Type B pancreatic cell (in vitro differentiated cells): ENCODE measurements at places on chromosomes 2 and 18.

- no peak for DNase-seq
Observed at GRCh38 chr2:78068808-78069207, 546.6 kb upstream of the LRRTM4 start.

DNA sequence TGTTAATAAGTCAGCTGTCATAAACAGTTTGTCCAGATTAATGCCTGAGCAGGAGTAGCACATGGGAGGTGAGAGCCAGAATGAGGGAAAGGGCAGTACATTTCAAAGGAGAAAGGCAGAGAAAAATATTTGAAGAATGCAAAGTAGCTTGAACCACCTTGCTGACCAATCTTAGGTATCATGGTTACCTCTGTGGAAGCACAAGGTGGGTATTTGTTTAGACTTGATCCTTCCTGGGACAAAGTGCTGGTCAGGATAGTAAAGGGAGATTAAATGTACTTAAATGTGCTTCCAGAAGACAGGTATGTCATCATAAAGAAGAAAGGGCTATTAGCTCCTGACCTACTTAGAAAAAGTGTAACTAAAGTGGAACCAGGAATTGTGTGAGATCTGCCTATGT lies 105.0 kb downstream of the LRRTM1 start:
- DNase-seq, result no peak

- DNase-seq, result no peak
Observed at GRCh38 chr2:145685383-145686050, 1165.6 kb upstream of the ZEB2 start.

DNA sequence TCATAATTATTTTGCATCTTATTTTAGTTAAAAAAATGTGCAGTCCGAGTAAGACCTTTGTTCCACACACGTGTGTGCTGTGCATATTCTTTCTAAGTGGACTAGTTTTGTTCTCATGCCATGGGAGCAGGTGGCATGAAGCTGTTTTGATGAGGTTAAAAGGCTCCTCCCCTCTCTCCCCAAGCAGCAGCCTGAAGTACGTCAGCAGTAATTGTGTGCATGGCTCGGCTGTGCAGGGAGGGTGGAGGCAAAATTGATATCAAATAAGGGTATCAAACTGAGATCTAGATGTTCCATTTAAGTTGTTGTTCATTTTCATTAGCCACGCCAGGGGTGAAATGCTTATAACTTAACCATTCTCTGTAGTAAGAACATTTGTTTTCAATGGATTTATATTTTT lies at the start of gene NYAP2:
NYAP2 (plus strand) TSS at position 207 of the 400 bp plus-strand sequence. CDS start 9,171 bp downstream, outside the sequence.
- DNase-seq, result no peak

DNA sequence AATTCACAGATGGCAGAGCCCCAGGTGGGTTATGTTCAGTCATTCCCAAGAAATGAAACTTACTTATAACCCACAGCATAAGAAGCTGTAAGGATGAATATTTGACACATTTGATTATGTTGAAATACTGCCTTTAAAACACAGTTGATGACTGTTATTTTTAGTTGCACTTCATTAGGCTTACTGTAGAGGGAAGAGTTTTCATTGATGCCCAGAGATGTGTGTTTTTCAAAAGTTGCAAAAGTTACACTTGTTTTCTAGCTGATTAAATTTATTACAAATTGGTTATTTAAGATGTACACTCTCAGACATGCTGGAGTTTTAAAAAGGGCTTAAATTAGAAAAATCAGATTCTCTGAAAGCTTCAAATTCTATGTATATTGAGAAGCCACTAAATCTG lies 506.1 kb downstream of the PARD3B start:
- DNase-seq, result no peak

- DNase-seq, result no peak
Observed at GRCh38 chr2:31865215-31865614, 145.6 kb downstream of the MEMO1 start.

DNA sequence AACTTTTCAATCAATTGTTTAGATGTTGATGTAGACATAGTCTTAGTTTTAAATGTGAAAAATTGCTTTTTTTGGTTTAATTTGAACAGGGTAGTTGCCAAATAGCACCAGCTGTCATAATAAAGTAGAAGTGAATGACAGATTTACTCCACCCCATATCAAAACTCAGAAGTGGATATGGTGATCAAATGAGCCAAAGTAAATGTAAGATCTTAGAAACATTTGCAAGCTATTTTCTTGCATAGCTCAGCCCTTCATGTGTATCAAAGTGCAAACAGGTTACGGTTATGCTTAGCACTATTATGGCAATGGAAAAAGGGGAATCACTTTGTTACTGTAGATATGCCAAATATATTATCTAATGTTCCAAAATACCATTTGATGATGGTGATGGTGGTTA lies 540.9 kb upstream of the NRP2 start:
- DNase-seq, result no peak

- no peak for DNase-seq
Observed at GRCh38 chr2:17879137-17879912, 858 bp downstream of the KCNS3 start.

- no peak for DNase-seq
Observed at GRCh38 chr2:165746501-165746900, 47.5 kb downstream of the GALNT3 start.

DNA sequence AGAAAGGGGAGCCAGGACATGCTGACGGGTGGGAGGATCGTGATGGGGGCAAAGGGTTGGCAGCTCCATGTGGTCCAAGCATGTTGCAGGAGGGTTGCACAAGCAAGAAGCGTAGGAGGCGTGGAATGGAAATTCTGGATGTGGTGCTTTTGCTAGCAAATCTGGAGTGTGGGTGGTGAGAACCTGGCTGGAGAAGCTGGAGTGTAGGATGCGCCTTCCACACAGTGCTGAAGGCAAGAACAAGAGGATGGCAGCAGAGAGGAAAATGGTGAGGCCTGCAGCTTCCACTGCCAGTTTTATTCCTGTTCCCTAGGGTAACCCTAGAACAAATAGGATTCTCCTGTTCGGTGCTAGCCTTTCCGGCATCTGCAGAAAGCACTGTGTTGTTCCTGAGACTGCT lies 22.4 kb downstream of the CREG2 start:
- no peak for DNase-seq

DNA sequence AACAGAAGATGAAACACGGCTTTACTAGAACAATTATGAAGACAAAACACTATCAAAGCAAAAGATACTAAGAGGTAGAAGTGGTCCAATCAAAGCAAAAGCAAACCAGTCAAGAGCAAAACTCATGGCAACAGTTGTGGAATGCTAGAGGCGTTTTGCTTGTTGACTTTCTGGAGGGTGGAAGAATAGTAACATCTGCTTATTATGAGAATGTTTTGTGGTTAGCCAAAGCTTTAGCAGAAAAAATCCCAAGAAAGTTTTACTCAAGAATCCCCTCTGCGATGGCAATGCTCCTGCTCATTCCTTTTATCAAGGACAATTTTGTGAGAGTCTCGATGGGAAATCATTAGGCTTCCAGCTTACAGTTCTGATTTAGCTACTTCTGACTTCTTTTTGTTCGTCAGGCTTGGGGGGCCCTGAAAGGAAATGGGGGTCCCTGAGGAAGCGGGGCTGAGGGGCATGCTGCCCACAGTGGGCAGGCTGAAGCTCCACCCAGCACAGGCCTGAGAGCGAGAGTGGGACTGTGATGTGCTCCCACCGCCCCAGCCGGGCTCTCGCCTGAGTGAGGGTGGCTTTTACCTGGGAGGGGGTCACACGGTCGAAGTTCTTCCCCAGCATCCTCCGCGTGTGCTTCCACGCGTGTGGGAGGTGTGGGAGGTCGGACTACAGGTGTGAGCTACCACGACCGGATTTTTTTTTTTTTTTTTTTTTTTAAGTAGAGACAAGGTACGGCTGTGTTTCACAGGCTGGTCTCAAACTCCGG lies 49.0 kb upstream of the MC4R start:
- DNase-seq, result no peak

DNA sequence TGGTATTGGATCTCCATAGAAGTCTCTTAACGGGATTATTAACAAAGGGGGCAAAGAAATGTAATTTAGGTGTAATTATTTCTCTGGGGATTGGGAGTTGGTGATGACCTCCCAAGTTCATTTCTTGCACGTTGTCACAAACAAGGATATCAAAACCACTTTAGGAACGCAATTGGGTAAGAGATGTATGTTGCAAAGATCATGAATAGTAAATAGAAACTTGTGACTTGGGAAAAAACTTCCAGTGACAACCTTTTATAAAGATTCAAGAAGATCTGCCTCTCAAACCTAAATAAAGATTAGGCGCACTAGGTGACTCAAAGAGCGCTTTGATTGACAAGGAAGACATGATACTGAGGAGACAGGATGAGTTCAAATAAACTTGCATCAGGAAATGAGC lies 127.8 kb upstream of the TRIB2 start:
- DNase-seq, result no peak

- DNase-seq, result no peak
Observed at GRCh38 chr18:45212181-45213039, 402.9 kb upstream of the SLC14A2 start.

GRCh38 chr2:236555481-236555880 lies 14.1 kb upstream of the ACKR3 start:
- no peak for DNase-seq

GRCh38 chr2:29260142-29260772 lies 145.0 kb downstream of the CLIP4 start:
- no peak for DNase-seq

DNA sequence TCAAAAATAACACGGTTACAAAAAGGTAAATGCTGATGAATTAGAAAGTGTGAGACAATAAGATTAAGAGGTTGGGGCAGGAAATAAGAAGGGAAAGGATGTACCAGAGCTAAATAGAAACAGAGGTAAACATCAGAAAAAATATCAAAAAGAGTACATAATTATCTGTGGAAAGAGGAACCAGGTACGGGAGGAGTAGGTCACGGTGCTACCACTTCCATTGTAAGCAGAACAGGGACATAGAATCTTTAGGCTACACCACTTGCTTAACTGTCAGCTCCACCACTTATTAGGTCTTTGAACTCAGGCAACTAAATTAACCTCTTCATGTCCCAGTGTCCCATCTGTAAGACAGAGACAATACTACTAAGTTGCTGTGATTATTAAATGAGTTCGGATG lies 350.3 kb downstream of the LRATD1 start:
- DNase-seq, result no peak

GRCh38 chr2:40488101-40488601 lies 36.3 kb upstream of the SLC8A1 start:
- no peak for DNase-seq

- no peak for DNase-seq
Observed at GRCh38 chr2:105741174-105741573, 3.5 kb upstream of the NCK2 start.

DNA sequence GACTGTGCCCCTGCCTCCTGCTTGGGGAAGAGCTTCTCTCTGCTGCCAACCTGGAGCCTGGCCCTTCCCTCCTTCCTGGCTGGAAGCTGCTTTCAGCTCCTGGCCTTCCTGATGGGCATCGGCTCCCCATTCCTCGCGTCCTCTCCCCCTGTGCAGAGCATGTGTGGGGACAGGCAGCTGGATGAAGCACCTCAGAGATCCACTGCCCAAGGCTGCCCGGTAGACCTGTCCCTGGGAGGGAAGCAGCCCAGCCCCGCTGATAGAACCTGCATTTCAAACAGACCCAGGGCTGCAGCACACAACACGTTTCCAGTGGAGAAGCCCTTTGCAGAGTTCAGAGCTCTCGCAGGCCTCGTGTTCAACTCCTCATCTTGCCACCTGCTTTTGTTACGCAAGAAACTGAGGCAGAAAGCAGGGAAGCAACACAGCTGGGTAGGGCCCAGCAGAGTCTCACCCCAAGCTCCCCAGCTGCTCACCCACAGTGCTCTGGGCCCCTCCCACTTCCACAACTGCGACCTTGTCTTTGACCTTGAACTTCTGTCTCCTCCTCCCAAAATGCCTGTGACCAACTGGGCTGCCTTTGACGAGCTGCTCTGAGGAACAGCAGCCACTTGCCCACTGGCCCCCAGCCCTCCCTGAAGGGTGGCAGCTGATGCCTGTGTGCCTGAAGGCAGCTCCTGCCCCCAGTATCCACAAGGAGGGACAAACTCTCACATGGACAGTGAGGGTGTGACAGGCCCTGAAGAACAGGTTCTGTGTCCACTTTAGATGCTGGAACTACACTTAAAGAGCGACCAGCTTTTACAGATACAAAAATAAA lies 65.5 kb downstream of the PARD6G start:
- no peak for DNase-seq

- no peak for DNase-seq
Observed at GRCh38 chr2:197240421-197241041, 70.0 kb downstream of the ANKRD44 start.

DNA sequence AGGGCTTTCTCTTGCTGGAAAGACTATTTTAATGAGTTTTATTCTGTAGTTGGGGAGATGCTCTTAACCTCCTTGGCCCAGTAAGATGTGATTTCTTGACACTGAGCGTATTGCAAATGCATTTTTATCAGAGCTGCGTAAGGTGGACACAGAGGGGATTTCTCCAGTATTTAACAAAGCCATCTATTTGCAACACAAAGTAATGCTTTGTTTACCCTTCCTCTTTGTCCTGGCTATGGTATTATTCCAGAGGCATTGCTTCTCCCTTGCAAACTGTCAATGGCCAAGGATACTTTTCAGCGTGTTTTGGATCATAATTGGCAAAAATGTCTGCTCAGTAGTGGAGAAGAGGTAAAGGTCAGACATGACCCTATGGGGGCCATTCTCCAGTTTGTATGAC lies 90.8 kb upstream of the PIK3C3 start:
- no peak for DNase-seq

DNA sequence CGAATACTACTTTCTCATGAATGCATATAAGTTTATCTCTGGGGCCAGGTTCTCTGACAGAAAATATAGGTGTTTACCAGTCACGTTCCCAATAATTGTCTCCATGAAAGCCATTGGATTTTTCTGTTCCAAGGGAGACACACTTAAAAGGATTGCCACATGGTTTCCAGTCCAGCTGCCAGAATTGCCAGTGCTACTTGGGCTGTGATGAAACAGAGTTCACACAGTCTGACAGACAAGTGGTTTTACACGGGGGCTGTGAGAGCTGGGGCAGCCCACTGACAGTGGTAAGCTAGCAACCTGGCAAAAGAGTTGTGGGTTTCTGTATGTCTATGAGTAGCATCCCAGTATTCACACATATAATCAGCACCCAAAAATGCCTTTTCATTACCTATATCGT lies 27.7 kb upstream of the ATRAID start:
- DNase-seq, result no peak

DNA sequence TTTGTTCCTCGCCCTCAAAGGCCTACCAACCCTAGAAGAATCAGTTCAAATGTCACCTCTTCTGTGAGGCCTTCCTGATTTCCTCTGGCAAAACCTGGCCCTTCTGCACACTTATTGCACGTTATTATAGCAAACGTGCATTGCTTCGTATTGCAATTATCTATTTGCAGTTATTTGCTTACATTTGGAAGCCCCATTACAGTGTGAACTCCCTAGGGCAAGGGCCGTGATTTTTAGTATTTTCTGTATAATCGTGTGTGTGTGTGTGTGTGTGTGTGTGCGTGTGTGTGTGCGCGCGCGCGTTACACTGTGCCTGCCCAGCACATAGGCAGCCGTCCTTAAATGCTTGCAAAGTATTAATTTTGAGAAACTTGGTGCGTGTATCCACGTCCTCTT lies 460 bp upstream of the SEMA4F start:
- no peak for DNase-seq

- DNase-seq, result no peak
Observed at GRCh38 chr18:8763611-8764010, 58.3 kb downstream of the MTCL1 start.
